ENCODE measurements at places on chromosomes 16 and 17.

DNA sequence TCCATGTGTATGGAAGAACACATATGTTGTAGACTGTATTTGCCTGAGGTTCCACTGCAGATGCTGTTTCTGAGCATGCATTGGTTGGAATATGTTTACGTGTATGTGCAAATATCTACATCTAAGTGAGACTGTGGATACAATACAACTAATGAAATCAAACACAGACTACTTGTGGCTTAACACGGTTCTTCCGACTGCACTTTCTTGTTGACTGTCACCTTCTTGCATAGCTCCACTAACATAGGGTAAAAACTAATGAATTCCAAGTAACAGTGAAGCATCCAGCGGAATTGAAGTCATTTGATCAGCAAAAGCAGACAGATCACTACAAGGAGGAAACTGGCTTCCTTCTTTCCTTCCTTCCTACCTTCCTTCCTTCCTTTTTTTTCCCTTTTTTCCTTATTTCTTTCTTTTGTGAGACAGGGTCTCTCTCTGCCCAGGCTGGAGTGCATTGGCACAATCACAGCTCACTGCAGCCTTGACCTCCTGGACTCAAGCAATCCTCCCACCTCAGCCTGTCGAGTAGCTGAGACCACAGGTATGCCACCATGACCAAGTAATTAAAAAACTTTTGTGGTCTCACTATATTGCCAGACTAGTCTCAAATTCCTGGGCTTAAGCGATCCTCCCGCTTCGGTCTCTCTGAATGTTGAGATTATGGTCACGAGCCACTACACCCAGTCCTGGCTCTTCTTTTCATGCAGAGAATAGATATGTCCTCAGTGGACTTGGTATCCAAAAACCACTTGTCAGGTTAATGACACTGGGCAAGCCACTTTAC is 22.0 kb upstream of the CCL1 start:
- DNase-seq = no peak

DNA sequence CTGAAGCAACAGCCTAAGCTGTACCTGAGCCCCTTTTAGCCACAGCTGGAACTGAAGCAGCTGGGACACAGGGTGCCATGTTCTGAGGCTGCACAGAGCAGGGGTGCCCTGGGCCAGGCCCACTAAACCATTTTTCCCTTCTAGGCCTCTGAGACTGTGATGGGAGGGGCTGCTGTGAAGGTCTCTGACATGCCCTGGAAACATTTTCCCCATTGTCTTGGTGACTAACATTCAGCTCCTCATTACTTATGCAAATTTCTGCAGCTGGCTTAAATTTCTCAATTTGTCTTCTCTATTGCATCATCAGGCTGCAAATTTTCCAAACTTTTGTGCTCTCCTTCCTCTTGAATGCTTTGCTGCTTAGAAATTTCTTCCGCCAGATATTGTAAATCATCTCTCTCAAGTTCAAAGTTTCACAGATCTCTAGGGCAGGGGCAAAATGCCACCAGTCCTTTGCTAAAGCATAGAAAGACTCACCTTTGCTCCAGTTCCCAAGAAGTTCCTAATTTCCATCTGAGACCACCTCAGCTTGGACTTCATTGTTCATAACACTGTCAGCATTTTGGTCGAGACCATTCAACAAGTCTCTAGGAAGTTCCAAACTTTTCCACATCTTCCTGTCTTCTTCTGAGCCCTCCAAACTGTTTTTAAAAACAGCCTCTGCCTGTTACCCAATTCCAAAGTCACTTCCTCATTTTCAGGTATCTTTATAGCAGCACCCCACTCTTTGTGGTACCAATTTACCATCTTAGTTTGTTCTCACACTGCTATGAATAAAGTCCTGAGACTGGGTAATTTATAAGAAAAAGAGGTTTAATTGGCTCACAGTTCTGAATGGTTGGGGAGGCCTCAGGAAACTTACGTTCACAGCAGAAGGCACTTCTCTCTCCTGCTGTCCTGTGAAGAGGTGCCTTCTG is 49.8 kb downstream of the TMEM100 start:
- no peak for DNase-seq

- no peak for DNase-seq
These were observed 195.4 kb downstream of the CDH11 start for GRCh38 chr16:64926476-64926875.

DNA sequence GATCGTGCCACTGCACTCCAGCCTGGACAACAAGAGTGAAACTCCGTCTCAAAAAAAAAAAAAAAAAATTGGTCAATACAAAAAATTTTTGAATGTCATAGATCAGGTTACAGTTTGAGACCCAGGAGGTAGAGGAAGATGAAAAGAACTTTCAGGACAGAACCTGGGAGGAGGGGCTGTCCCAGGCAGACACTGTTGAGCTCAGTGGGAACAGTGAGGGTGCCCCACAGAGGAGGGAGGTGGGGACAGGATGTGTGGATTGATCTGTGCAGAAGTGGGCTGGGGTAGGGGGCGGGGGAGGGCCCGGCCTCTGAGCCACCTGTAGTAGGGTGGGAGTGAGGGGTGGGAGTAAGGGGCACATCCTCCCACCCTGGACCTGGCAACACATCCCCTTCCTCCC is 58.3 kb downstream of the PRMT7 start:
- no peak for DNase-seq

DNA sequence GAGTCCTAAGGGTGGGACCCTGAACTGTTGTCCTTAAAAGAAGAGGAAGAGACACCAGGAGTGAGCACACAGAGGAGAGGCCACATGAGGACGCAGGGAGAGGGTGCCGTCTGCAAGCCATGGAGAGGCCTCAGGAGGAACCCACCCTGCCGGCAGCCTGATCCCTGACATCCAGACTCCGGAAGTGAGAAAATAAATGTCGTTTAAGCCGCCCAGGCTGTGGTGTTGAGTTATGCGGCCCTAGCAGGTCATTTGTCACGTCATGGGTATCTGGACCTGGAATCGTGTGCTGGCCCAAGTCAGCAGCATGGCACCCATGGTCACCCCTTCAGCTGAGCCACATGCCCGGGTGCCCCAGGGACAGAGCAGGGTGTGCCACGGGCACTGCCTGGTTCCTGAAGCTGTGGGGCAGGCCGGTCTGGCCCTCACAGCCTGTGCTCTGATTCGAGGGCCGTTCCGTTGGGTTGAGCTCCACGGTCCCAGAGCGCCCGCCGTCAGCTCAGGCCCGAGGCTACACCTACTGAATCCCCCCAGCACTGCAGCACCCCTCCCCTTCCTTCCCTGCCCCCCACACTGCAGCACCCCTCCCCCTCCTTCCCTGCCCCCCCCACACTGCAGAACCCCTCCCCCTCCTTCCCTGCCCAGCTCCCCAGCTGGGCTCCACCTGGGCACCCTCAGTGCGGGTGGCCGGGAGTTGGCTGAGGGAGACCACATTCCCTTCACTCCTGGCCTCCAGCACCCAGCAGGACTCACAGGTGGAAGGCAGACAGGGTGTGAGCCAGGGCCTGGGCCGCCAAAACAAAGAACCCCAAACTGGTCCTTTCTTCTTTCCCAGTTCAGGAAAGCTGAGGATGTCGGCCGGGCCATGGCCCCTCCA is 2.7 kb upstream of the CCDC57 start:
- DNase-seq = no peak

DNA sequence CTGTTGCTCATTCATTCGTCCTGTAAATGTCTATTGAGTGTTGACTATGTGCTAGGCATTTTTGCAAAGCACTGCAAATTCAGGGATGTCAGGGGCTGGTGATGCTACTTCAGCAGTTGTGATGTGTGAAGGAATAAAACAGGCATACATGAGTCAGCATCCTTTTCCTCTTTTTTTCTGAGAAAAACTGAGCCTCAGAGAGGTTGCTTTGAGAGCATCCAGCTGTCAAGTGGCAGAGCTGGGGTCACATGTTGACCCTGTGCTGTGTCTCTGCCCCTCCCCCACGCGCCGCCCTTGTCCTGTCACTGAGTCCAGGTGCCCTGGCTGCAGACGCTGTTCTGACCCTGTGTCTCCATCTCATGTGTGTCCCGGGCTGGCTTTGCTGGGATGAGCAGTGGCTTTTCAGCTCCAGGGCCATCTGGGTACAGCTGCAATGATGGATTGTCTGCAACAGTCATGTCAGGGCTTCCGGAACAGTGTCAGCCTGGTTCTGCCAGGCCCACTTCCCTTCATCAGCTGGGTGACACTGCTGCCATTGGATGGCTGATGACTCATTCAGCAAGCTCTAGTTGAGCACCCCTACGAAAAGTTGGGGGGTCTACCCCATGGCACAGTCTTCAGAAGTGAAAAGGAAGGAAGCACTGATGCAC is 14.9 kb downstream of the SEC14L5 start:
- no peak for DNase-seq

- no peak for DNase-seq
These were observed 4.5 kb upstream of the TMEM235 start for GRCh38 chr17:78226759-78227454.

DNA sequence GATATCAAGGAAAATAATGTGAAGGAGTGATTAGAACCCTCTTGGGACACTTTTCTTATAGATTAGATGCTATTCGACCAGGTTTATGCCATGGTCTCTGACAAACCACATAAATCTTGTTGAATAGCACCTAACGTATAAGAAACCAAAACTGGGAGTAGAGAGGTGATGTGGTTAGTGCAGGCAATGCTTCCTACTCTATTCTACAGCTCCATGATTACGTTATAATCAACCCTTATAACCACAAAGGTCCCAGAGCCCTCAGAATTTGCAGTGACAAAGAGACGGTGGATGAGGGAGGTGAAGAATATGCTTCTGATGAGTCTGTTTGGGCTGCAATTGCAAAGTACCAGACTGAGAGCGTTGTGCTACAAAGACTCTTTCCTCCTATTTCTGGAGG is 78.4 kb downstream of the ARHGAP44 start:
- DNase-seq = no peak

DNA sequence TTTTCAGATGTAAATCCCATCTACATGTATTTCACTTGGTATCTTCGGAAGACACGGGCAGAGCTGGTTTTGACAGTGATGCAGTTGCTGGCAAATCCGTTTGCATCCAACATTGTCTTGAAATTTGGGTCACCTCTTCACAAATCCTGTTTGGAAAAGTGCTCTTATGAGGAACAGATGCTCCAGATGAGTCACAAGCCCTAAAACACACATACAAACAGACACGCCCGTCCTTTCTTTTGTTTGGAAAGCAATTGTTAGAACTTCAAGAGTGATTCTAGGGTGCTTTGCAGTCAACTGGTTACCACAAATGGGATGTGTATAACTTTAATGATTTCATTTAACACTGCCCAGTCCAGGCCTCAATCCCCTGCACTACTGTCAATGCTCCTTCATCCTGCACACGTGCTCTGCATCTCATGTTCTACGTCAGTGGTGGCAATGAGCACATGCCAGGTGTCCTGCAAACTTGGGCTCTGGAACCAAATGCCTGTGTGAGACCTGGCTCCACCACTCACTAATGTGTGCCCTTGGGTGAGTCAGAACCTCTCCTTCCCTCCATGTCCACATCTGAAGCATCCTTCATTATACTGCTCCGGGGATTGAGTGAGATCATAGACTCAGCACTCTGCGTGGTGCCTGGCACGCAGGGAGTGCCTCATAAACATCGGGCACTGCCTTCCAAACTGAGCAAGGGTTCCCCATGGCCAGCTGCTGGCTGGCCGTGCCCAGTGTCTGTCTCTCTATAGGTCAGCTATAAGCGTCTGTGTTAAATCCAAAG is 19.3 kb upstream of the FOXF1 start:
- no peak for DNase-seq

GRCh38 chr17:8744086-8744785 is 400 bp downstream of the CCDC42 start:
- DNase-seq = no peak

- DNase-seq = no peak
These were observed 486.4 kb upstream of the KIF2B start for GRCh38 chr17:53336281-53336680.

DNA sequence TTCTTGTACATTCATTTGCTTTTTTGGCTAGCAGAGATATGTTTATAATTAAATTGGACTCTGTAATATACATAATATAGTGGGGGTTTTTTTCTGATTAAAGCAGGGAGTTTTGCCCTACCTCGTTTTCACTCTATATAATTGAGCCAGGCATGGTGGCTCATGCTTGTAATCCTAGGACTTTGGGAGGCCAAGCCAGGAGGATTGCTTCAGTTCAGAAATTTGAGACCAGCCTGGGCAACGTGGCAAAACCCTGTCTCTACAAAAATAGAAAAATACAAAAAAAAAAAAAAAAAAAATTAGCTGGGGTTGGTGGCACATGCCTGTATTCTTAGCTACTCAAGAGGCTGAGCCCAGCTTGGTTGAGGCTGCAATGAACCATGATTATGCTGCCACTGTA is 42.2 kb downstream of the PAFAH1B1 start:
- DNase-seq = no peak

- no peak for DNase-seq
These were observed 46.8 kb downstream of the IL21R start for GRCh38 chr16:27448532-27449433.

DNA sequence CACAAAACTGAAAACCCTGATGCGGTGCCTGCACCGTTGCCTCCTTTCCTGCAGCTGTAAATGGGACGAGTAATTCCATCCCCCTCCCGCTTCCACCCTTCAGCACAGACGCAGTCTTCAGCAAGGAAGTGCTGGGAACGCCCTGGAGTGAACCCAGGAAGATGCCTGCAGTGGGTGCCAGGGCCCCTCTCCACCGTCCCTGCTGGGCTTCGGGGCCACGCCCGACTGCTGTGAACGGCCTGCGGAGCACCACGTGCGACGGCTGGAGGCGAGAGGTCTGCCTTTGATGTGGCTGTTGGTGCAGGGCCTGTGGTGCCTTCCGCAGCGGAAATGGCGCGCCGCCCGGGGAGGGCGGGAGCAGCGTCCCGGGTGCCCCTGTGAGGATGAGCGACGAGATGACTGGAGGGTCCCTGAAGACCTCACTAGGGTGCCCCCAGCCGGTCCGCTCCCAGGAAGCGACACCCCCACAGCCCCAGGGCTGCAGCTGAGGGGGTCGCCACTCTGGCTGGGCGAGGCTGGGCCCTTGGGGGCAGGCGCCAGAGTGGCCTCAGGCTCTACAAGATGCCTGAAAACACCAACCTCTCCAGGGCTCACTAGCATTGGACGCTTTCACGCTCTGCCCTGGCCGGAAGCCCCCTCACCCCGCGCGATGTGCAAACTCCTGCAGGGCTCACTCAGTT is 749 bp upstream of the MC1R start:
- DNase-seq = peak; percentile 74

DNA sequence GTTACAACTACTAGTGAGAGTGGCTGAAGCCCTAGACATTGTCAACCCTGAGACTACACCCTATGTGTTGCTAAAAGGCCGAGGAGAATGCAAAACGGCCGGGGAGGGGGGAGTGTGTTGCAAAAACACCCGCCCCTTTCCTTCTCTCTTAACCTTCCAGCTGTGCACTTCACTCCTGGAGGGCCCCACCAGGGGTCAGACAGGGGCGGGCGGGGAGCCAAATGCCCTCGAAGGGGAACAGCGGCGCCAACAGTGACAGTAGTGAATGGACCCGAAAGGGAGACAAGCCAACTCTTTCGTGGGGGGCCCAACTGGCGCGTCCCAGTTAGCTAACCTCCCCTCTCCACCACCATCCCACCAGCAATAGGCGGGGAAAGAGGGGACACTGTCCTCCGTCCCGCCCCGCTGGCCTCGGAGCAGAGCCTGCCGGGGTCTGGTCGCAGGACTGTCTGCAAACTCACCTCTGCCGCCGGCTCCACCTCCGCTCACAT is 352 bp downstream of the MARF1 start:
- peak; percentile 72 for DNase-seq
